ENCODE measurements at places on chromosomes 3 and 15. TPM values are rescaled to one million over a fixed set of nuclear protein-coding genes. Genes with fewer than 3 reads are reported as not detected.

Gene HRH1
- 11.7 TPM for total RNA-seq

Gene SLC51B
- not detected for total RNA-seq

Gene SPINT1
- total RNA-seq = 0.56 TPM

Gene RTP3
- total RNA-seq = not detected

Gene CCK
- total RNA-seq = not detected
